ENCODE measurements at places on chromosomes 4 and X. TPM values are rescaled to one million over a fixed set of nuclear protein-coding genes. Genes with fewer than 3 reads are reported as not detected.
A peak's percentile ranks its signal among the peaks of the same experiment; 100 is the strongest.

DNA sequence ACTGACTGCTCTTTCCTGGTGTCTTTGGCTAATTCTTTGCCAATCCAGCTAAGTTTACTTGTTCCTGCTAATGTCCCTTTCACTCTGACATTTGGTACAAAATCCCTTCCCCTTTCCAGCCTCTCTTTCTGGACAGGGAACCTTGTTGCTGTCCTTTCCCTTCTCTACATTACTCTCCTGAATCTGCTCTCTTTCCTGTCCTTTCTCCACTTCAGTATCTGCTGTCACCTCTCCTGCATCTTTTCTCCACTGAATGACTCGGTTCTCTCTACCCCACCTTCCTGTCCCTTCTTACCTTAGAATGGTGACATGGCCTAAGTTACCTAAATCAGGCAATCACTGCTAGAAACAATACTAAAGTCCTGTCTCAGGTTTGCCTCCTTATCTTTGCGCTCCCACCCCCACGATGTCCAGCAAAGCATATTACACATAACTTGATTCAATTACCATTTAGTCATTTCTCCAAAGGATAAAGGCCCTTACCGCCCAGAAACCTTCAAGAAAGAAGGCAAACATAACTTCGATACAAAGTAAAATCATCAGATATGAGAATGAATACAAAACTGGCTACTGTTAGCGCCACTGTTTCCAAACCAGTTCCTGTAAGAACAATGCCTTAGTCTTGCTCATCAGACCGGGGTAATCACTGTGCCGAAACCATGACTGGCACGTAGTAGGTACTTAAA lies 890 bp downstream of the BOD1L1 start:
- no peak for DNase-seq

DNA sequence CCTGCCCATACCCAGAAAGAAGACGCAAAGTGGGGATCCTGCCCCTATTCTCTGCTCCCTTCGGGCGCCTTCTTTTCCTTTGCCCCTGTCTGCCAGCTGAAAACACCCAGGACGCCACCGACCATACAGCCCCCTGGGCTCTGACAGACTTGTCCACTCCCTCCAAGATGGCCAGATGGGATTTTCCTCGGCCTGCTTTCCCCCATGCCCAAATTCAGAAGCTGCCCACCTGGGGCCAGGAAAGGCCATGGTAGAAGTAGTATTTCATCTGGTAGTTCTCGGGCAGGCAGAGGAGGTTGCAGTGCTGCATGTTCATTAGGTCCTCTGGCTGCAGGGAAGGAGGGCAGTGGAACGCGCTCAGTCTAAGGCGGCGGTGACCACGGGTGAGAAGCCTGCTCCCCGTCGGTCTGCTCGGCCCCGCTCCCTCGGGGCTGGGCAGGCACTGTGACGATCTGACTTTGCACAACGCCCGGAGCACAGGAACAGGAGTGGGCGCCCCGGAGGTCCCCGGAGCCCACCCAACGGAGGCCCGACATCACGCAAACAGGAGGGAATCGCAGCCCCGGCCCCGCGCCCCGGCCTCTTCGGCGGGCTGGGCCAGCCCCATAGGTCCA lies 582 bp downstream of the NAA10 start:
- DNase-seq, result peak; percentile 25

DNA sequence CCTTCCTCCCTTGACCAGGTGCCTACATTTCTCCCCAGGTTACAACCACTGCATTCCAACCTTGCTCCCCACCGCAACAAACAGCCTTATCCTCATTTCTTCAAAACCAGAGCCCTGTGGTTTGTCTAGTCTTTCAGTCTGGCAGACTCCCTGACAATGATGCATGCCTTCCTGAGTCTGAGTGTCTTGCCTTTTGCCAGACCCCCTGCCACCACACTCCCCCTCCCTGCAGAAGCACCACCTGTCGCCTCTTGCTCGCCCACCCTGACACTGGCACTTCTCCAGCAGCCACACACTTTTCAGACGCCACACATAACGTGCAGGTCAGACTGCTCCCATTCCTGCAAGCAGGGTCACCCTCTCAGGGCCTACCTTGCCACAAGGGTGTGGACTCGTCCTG lies 349.2 kb upstream of the NOCT start:
- no peak for DNase-seq

GRCh38 chr4:69689599-69689998 lies 36.6 kb upstream of the UGT2A1 start:
- DNase-seq, result no peak

DNA sequence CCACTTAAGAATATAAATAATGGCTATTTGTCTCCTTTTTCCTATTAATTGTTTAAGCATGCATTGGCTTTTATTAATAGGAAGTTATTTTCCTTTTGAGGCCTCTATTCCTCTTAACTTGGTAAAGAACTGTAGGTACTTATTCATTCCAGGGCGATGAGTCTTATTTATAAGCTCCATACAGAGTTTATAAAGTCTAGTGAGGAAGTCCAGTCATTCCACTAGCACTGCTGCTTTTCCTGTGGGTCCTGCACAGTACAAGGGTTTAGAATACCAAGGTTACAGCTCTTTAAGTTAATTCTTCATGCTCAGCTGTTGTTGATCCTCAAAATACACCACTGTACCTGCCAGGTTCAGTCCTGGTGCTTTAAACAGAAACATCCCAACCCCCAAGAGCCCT lies 28.5 kb upstream of the WNK3 start:
- no peak for DNase-seq

The GNPDA2 gene
- total RNA-seq, result 8.4 TPM

The HTR2C gene
- total RNA-seq, result not detected

The ASB12 gene
- 0.34 TPM for total RNA-seq

The NBDY gene
- 18.9 TPM for total RNA-seq

The MAGEA4 gene
- total RNA-seq, result not detected
